ENCODE measurements at places on chromosomes 4 and X.
A peak's percentile ranks its signal among the peaks of the same experiment; 100 is the strongest.

DNA sequence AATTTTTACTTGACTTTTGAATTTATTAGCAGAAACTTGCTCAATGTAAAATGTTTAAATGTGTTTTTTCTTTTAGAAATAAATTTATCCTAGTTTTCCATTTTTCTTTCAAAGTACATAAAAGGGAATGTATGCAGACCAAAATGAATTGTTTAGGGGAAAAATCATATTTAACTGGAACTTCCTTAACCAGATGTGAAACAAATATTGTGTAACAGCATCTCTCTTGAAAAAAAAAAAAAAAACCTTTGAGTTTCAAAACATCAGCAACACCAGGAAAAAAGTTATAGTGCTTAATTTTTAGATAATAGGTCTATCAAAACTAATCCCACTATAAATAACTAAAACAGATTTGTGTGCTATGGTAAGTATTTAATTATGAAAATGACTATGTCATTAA, 14.5 kb upstream of the CCNA2 start:
- DNase-seq: no peak

DNA sequence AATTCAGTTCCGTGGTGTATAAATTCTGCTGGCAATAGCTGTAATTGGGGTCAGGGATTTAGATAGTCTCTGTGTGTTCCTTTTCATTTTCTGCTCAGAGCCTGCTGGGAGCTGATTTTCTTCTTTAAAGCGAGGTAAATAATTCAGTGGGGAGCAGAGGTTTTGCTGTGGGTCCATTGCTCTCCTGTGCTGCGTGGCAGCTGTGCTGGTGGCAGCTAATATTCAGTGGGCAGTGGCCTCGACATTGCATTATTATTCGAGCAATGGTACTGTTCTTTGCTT, 13.7 kb downstream of the XG start:
- DNase-seq: no peak

GRCh38 chr4:88308587-88308986, 24.2 kb upstream of the PPM1K start:
- DNase-seq: no peak

GRCh38 chr4:115529126-115529525, 415.7 kb upstream of the NDST4 start:
- no peak for DNase-seq

DNA sequence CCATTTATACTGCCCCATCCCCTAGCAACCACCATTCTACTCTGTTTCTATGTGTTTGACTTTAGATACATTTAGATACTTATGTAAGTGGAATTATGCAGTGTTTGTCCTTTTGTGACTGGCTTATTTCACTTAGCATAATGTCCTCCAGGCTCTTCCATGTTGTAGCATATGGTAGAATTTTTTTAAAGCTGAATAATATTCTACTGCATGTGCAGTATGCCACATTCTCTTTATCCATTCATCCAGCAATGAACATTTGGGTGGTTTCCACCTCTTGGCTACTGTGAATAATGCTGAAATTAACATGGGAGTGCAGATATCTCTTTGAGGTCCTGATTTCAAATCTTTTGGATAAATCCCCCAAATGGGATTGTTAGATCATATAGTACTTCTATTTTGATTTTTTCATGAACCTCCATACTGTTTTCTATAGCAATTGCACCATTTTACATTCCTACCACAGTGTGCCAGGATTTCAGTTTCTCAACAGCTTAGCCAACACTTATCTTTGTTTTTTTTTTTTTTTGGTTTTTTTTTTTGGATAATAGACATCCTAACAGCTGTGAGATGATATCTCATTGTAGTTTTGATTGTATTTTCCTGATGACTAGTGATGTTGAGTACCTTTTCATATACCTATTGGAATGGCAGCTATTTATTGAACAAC, 105.9 kb upstream of the LNX1 start:
- DNase-seq: no peak

DNA sequence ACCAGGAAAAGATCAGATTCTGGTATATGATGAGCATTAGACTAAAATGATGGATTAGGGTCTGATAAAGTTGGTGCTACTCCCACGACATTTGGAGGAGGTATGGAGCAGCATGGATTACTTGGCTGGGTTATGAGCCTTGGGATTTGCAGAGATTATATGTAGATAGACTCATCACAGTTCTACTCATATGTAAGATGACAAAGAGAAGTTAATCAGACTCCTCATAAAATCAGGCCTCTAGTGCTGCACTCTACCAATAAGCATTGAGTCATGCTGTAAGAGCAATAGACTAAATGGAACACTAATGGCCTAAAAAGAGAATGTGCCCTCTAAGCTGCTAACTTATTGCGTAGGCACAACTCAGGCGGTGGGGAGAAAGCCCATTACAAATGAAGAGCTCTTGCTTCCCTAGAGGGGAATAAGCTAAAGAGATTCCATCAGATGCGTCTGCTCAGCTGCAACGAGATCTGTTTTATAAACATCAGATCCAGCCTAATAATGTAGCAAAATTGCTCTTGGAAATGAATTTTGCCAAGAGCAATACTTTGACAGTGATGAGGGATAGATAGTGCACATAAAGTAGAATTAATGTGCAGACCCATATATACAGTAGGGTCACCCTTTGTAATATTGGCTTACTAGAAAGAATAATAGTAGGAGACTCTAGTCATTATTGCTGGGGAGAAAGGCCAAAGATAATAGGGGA, 17.5 kb downstream of the LIAS start:
- DNase-seq: no peak

DNA sequence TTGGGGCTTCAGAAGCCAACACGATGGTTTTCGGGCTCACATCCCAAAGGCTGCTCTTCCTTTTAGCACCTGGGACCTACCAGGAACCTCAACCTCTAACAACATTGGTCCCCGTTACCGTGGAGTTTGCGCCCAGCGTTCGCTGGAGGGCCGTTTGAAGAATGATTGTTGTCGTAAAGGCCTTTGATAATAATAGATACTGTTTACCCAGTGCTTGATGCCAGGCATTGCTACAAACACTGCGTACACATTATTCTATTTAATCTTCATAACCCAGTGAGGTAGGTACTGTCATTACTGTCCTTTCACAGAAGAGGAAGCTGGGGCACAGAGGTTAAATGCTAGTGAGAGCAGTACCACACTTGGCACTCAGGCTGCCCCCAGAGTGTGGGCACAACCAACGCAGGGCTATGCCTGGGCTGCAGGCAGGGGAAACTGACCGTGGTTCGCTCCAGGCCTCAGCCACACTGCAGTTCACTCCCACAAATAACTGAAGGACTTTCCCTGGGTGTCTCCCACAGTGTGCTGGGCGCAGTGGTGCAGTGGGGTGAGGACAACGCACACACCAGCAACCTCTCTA, 1.0 kb upstream of the ACSL1 start:
- no peak for DNase-seq

DNA sequence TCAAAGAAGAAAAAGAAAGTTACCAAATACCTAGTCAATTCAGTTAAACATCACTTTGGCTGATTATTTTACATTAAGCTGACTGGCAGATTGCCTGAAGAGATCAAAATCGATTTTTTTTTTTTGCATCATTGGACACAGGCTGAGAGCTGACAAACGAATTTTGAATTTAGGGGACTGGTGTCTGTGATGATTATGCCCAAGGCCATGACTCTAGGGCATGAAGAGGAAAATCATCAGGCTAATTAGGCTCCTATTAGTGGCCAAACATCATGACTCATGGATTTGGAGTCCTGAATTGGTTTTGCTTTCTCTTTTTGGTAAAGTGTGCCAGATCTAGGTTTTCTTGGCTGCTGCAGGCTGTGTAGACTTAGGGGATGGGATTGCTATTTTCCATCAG, 829.3 kb upstream of the LCORL start:
- DNase-seq: no peak

DNA sequence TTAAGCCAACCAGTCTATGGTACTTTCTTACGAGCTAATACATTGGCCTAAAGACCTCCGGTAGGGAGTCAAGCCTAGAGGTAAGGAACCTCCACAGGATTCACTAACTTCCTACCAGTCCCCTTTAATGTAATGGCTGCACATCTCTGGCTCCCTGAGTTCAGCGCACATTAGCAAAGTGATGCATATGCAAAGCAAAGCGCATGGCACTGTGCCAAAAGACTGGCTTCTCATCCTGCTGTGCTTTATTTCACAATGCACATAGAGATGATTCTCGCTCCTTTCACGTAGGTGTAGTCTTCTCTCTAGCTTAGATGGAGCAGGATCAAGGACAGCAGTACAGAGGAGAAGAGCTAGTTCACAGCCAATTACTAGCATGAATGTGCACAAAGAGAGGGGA, 14.6 kb upstream of the CLTRN start:
- peak; percentile 15 for DNase-seq

- no peak for DNase-seq
Measured at GRCh38 chr4:185576314-185576961, 41.1 kb upstream of the PDLIM3 start.

GRCh38 chrX:101744085-101744484, 84.4 kb upstream of the ARMCX2 start:
- DNase-seq: no peak

GRCh38 chr4:85747882-85748491, 273.0 kb downstream of the ARHGAP24 start:
- DNase-seq: peak; percentile 13

- DNase-seq: no peak
Measured at GRCh38 chrX:129780441-129781105, 824 bp downstream of the SASH3 start.

- DNase-seq: no peak
Measured at GRCh38 chr4:13541176-13541604, 3.1 kb downstream of the NKX3-2 start.

DNA sequence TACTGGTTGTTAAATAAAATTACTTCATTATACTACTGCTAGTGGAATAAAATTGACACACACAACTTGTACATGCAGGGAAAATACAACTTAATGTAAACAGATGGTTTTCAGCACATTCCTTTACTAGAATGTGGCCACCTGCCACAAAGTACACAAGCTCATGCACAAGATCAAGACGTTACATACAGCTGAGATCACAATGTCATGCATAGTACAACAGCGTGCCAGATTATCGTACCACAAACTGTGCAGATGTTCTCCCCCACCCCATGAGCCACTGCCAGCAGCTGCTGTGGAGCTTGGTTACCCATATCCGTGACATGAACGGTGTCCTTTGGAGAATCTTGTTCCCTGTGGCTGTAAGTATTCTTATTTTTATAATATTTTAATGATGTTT, 27.7 kb downstream of the FBXO8 start:
- no peak for DNase-seq

- no peak for DNase-seq
Measured at GRCh38 chr4:77037736-77038135, 38.1 kb downstream of the CCNI start.

- no peak for DNase-seq
Measured at GRCh38 chrX:45164995-45165394, 35.7 kb downstream of the DIPK2B start.

DNA sequence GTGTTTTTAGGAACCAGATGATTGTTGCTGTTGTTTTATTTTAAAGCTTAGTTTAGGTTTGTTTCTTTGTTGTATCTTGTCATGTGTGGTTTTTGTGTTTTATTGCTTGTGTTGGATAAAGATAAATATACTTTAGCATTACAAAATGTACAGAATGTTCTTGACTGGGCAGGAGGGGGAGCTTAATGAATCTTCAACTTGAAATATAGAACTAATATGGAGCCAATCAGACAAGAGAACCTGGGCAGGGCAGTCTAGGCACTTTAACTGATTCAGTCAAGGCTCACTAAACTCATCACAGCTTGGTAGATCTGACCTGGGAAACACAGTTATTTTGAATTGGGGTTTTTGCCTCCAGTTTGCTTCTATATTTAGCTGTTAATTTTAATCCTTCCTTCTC, 304.2 kb downstream of the ARHGAP24 start:
- no peak for DNase-seq

GRCh38 chrX:42992199-42992943, 214.4 kb upstream of the PPP1R2C start:
- DNase-seq: no peak

DNA sequence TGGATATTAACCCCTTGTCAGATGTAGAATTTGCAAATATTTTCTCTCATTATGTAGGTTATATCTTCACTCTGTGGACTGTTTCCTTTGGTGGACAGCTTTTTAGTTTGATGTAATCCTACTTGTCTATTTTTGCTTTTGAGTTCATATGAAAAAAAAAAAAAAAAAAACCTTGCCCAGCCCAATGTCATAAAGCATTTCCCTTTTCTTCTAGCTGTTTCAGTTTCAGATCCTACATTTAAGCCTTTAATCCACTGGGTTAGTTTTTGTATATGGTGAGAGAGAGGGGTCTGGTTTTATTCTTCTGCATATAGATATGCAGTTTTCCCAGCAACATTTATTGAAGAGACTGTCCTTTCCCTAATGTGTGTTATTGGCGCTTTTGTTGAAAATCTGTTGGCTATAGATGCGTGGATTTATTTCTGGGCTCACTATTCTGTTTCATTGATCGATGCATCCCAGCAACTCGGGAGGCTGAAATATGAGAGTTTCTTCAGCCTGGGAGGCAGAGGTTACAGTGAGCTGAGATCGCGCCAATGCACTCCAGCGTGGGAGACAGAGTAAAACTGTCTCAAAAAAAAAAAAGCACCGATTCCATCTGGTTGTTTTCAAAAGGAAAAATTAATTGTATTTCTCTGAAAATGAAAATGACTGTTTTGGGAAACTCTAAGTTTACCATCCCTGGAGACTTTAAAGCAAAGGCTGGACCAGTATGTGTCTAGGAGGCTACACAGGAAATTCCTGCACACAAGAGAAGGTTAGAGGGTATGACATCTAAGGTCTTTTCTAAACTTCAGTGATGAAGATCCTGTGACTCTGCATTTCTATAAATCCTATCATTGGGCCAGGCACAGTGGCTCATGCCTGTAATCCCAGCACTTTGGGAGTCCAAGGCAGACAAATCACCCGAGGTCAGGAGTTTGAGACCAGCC, 35.6 kb downstream of the STEEP1 start:
- no peak for DNase-seq

DNA sequence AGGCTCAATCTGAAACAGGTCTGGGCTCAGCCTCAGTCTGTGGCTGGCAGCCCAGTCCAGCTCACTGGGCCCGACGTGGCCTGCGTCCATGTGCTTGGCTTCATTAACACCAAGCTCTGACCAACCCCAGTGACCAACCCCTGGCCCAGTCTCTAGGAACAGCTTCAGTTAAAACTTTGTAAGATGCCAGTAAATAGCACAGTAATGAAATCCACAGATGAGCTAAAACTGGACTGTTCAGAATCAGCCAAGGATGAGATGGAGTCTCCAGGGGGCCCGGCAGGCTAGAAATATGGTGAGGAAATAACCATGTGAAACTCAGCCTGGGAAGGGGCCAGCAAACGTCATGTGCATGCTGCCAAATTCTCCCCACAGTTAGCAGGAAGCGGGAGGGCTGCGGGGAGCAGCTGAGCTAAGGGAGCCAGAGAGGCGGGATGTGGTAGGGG, 37.1 kb upstream of the XPNPEP2 start:
- no peak for DNase-seq

GRCh38 chr4:143307531-143307930, 29.1 kb upstream of the GAB1 start:
- no peak for DNase-seq

- no peak for DNase-seq
Measured at GRCh38 chrX:19772096-19772821, 115.1 kb downstream of the SH3KBP1 start.

DNA sequence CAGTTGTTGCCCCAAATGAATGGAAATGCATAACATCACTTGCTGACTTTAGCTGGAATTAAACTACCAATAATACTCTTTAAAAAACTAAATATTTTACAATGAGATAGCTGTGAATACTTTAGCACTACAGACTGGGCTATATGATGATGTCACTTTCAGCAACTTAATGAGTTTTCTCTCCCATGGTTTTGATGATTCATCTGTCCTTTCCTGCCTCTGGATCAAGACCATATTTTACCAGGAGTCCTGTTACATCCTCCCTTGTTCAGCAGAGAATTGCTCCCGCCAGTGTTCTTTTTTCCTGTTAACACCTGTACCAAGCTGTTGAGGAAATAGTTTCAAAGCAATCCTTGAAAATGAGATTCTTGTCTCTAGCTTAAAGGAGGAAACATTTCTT, 543.0 kb downstream of the SPRY1 start:
- no peak for DNase-seq
